ENCODE measurements at places on chromosomes 4 and X.
A peak's percentile ranks its signal among the peaks of the same experiment; 100 is the strongest.

DNA sequence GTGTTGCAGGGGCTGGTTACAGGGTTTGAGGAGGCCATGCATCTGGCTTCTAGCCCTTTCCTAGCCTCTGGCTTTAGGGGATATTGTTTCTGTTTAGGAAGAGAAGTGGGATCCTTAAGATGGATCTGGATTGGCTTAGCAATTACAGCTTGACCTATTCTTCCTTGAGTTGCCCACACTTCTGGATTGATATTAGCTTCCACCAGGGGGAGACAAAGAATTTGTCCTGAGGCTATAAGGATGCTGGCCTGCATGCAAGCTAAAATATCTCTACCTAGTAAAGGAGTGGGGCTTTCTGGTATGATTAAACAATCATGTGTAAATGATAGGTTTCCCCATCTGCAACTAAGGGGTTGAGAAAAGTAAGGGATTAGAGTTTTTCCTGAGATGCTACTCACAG is 117.2 kb downstream of the TEX13C start:
- no peak for DNase-seq
- no peak overlapping the region for H3K27ac ChIP-seq
- no peak overlapping the region for H3K4me3 ChIP-seq
- no peaks in the 10 kb centered on the region for H3K4me1 ChIP-seq
- no peaks in the 10 kb centered on the region for H3K27me3 ChIP-seq
- H3K36me3 ChIP-seq, result no peaks in the 10 kb centered on the region

DNA sequence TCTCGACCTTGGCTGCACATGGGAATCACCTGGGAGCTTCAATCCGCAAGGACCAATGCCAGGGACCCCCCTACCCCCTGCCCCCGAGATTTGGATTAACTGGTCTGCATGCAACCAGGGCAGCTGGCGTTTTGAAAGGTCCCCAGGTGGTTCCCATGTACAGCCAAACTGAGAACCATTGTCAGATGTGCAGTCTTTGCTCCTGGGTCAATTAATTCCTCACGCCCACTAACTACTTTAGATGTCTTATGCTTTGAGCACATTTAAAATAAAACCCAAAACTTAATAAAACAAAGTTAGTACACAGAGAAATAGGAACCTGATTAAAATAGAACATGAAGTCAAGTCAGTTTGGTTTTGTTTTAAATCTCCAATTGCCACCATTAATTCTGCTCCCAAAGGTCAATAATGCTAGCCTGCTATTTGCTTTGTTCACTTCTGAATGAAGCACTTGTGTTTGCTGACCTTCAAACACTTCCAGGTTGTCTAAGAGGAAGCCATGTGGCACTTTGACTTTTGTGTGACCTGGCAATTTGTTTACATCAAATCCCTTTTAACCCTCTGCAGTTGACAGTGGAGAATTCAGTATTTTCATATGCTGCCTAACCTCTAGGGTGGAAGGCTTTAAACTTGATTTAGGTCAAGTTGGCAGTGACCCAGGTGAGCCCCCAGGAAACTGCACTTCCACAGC is 27.2 kb upstream of the TMSB4X start:
- peak; percentile 62 for DNase-seq
- H3K4me3 ChIP-seq, result no peak overlapping the region
- peaks cover 21% of the 10 kb centered on the region for H3K4me1 ChIP-seq
- H3K27me3 ChIP-seq, result no peaks in the 10 kb centered on the region

GRCh38 chr4:35106091-35106734 is 1138.1 kb downstream of the ARAP2 start:
- no peaks in the 10 kb centered on the region for H3K4me1 ChIP-seq
- DNase-seq, result no peak
- H3K36me3 ChIP-seq, result no peaks in the 10 kb centered on the region

DNA sequence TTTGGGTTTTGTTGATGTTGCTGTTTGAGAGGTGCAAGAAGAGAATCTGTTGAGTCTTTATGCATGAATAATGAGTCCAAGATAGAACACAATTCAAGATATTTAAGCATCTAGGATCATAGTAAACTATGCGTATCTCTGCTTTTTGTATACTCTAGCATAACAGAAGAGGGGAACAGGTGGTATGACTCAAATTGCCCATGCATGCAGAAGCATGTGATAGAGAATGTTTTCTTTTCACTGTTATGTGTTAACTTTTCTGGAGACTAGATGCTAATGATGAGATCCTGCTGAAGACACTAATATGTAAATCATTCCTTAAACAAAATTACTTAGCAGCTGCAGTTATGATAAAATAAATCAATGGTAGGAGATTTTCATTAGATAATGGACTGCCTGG is 165.3 kb upstream of the FTHL17 start:
- H3K4me3 ChIP-seq, result no peak overlapping the region
- H3K4me1 ChIP-seq, result no peaks in the 10 kb centered on the region
- no peak overlapping the region for H3K27ac ChIP-seq
- H3K27me3 ChIP-seq, result no peaks in the 10 kb centered on the region
- no peaks in the 10 kb centered on the region for H3K36me3 ChIP-seq

- H3K4me3 ChIP-seq, result no peak overlapping the region
- no peaks in the 10 kb centered on the region for H3K4me1 ChIP-seq
- H3K27ac ChIP-seq, result no peak overlapping the region
- no peaks in the 10 kb centered on the region for H3K27me3 ChIP-seq
- H3K36me3 ChIP-seq, result no peaks in the 10 kb centered on the region
- no peak for DNase-seq
Observed at GRCh38 chr4:40736910-40737309, 12.8 kb upstream of the NSUN7 start.

DNA sequence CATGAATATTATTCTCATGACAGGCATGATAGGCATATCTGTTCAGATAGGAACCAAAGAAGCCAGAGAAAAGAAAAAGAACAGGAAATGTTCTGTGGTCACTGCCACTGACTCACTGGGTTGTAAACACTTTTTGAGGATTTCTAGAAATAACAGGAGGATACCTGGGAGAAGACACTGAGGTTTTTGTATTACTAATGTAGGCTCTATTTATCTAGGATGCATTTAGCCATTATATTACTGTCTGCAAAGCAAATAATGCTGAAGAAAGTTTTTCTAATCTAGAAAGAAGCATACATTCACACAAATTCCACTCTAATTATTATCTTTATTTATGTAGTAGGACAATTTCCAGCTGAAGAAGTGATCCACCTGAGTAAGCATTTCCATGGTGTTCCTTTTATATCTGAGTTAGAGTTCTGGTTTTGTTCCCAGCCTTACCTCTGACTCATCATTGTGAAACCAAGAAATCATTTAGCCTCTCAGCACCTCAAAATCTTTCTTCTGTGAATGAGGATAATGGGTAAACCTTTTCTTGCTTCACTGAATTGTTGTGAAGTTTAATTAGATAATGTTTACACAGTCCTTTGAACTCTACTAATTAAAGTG is 40.2 kb upstream of the EPGN start:
- no peaks in the 10 kb centered on the region for H3K4me1 ChIP-seq
- H3K27me3 ChIP-seq, result no peaks in the 10 kb centered on the region
- no peaks in the 10 kb centered on the region for H3K36me3 ChIP-seq
- no peak overlapping the region for H3K4me3 ChIP-seq
- no peak overlapping the region for H3K27ac ChIP-seq

GRCh38 chr4:109801895-109802319 is at the start of gene CFI:
CFI (minus strand) TSS chr4:109801999; CDS start chr4:109801971, 28 bp downstream.
- DNase-seq, result peak; percentile 79
- no peak within 1 kb of the TSS for H3K27ac ChIP-seq
- no peaks in the 10 kb centered on the region for H3K36me3 ChIP-seq
- no peaks in the 10 kb centered on the region for H3K4me1 ChIP-seq
- H3K27me3 ChIP-seq, result no peaks in the 10 kb centered on the region

DNA sequence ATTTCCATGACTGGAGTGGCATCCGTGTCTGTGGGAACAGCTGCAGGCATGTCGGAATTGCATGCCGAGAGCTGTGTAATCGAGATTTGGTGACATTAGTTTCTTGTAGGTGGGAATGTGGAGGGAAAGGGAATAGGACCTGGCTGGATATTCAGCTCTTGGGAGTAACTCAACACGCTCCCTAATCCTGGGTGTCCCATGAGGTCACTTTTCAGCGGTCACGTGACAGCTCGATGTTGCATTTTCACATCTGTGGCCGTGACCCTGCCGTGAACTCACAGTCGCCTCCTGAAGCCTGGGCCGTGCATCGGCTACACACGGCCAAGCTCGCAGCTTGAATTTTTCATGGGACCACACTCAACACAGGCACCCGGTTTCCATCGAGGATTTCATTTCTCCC is 25.8 kb upstream of the PSAPL1 start:
- no peaks in the 10 kb centered on the region for H3K4me1 ChIP-seq
- H3K36me3 ChIP-seq, result no peaks in the 10 kb centered on the region
- DNase-seq, result peak; percentile 65
- H3K27me3 ChIP-seq, result peaks cover 37% of the 10 kb centered on the region
- H3K27ac ChIP-seq, result no peak overlapping the region

DNA sequence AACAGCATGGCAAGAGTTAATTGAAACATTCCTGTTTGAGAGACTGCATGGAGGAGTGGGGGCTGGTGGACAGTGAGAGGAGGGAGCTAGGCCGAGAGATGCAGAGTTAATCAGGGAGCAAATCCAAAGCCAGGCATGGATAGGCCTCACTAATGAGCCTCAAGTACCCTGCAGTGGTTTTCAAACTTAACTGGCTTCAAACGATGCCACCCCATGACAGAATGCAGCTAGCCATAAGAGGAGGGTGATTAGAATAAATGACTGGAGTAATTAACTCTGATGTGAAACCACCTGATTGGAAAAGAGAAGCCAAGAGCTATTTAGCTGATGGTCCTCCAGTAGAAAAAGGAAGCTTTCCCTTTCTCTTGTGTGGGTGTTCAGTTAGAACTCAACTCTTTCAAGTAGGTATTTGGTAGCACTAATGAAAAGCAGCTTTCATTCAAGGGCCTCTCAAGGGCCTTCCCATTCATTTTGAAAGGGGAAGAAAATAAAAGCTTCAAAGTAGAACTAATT is 215.4 kb upstream of the MAB21L2 start:
- H3K27ac ChIP-seq, result no peak overlapping the region
- DNase-seq, result no peak
- H3K36me3 ChIP-seq, result no peaks in the 10 kb centered on the region
- H3K4me3 ChIP-seq, result no peak overlapping the region
- H3K27me3 ChIP-seq, result no peaks in the 10 kb centered on the region

DNA sequence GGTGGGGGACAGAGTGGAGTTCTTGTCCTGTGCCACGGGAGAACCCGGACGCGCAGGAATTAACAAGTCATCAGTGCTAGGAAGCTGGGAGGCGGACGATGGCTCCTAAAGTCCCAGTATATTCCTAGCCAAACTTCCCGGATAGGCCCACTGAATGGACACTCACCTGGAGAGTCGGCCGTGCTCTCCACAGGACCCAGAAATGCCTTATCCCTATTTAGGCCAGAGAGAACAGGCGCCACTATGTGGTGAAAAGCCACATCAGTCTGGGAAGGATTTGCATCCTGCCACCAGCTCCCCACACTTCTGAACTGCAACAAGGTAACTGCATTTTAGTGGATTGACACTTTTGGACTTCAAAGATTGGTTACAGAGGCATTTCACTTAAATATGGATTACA is 1.1 kb downstream of the CFAP299 start:
- peak overlapping the region; percentile 64 for H3K4me3 ChIP-seq
- peaks cover 18% of the 10 kb centered on the region for H3K4me1 ChIP-seq
- no peaks in the 10 kb centered on the region for H3K36me3 ChIP-seq
- no peaks in the 10 kb centered on the region for H3K27me3 ChIP-seq
- no peak overlapping the region for H3K27ac ChIP-seq

DNA sequence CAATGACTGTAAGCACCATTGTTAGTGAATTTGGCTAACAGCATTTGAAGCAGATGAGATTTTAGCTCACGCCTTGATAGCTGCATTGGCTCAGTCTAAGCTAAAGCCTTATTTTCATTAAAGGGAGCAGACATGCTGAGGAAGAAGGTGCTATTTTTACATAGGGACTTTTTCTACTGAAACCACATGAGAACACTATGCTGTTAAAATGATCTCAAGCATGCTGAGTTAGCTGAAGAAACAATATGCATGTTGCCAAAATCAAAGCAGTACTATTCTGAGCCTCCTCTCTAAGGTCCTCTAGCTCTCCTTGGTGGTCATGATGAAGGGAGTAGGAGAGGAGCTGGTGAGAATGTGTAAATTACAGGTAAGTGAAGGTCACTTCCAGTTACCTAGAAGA is 134.4 kb upstream of the JADE1 start:
- H3K27me3 ChIP-seq, result no peaks in the 10 kb centered on the region
- no peaks in the 10 kb centered on the region for H3K36me3 ChIP-seq
- no peak overlapping the region for H3K27ac ChIP-seq
- DNase-seq, result peak; percentile 34

DNA sequence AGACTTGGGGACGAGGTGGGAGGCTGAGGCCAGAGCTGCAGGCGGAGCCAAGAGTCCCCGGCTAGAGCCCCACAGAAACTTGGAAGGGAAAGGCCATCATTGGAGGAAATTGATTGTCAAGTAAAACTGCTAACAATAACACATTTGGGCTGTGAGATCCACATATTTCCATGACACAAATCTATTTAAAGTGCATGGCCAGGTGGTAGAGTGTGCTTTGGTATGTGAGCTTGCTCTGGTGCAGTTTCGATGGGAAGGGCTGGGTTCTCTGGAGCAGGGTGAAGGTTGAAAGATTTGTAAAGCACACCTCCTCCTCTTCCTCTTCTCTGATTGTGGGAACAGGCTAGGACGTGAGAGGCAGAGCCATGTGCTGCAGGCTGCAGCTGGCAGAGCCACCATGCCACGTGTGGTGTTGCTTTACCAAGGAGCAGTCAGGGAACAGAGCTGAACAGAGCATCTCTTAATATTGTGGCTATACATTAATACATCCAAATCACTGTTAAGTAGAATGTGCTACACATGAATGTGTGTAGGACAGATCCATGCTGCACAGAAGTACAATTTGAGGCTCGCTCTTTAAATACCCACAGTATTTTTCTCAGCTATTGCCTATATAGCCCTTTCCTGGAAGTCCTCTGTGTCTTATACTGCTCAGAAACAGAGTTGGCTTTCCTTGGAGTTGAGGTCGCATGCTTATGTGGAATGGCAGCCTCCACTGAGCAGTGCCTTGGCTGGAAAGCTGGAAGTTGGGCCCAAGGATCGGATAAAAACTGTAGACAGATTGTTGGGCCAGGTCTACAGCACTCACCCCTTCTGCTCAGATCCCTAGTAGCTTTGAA is 37.7 kb downstream of the FHDC1 start:
- no peaks in the 10 kb centered on the region for H3K27me3 ChIP-seq
- no peak overlapping the region for H3K27ac ChIP-seq
- peaks cover 61% of the 10 kb centered on the region for H3K36me3 ChIP-seq
- peaks cover 8% of the 10 kb centered on the region for H3K4me1 ChIP-seq

GRCh38 chrX:154090731-154091130 is 6.8 kb downstream of the MECP2 start:
- H3K27ac ChIP-seq, result no peak overlapping the region
- H3K27me3 ChIP-seq, result no peaks in the 10 kb centered on the region
- peaks cover 22% of the 10 kb centered on the region for H3K4me1 ChIP-seq
- no peaks in the 10 kb centered on the region for H3K36me3 ChIP-seq

DNA sequence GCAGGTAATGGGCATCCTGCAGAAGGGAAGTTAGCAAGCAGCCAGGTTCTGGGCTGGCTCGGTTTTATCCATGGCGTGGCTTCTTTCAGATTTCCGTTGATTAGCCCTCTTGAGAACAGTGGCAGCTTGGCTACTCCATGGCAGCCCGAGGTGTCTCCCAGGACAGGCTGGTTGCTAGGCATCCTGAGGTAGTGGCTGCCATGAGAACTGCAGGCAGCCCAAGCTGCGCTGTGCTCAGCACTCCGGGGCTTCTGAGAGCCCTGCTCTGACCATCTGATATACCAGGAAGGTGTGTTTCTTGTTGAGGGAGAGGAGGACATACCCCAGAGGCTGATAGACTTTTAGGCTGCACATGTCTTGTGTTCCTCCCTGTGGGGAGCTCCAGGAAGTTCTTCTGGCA is 253.4 kb upstream of the CASK start:
- no peak for DNase-seq
- no peaks in the 10 kb centered on the region for H3K36me3 ChIP-seq
- no peak overlapping the region for H3K27ac ChIP-seq
- H3K4me1 ChIP-seq, result no peaks in the 10 kb centered on the region

Measured in stomach (tissue), 19 donors.